AG09309 (cell line): ENCODE measurements at places on chromosomes 4 and X.

DNA sequence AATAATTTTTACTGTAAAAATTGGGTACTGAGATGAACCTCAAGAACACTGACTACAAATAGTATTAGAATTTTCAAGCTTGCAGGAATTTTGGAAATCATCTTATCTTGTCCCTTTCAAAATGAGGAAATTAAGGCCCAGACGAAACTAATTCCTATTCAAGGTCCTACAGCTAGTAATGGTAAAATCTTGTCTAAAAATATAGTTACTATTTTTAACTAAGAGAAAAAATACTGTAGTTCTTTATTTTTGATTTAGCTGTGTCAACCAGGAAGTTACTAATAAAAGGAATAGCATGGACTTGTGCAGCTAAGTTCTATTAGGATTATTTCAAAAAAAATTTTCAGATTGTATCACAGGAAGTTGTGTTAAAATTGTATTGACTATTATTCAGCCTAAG lies 12.7 kb downstream of the PRIMPOL start:
- DNase-seq = no peak

GRCh38 chrX:40434443-40434842 lies 146.3 kb upstream of the ATP6AP2 start:
- DNase-seq = no peak

- no peak for DNase-seq
These were observed 6.8 kb upstream of the TCEANC start for GRCh38 chrX:13646154-13646549.

- DNase-seq = peak; percentile 90
These were observed 2062.9 kb downstream of the ARAP2 start for GRCh38 chr4:34181311-34181841.

DNA sequence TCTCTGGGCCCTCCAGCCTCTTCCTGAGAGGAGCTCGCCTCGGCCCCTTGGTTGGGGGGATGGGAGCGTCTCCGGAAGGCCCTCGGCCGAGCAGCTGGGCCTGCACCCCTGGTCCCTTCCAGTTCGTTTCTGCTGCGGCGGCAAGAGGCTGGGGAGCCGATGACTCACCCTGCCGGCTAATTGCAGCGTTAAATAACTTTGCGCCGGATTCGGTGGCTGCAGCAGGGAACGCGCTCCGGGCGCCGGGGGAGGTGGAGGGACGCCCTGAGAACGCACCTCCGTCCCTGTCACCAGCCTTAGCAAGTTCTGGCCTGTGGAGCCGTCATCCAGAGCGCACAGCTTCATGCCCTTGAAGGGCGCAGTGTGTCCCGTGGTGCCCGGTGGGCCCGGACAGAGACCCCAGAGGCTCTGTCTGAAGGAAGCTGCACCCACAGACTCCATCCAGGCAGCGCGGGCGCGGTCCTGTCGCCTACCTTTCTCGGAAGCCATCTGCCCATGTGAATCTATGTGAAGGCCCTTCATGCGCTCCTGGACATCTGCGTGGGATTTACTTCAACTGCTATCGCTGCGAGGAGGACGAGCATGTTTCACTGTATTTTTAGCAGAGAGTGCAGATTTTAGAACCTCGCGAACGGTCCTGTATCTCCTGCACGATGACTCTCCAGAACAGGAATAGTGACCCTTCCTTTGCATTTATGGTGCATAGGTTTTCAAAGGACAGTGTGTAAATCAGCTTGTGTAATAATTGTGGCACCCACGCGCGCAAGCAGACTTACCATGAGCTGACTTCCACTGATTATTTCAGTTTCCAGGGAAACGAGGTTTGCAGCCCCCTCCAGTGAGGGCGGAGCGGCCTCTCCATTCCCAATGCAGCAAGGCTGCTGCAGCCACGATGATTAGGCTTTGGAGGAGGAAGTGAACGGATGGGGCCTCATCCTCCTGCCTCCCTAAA lies 1.7 kb upstream of the TMEM271 start:
- DNase-seq = no peak
